ENCODE measurements at places on chromosomes 5 and 9.

- no peak for DNase-seq
Measured at GRCh38 chr9:106333481-106333880, 529.5 kb upstream of the ZNF462 start.

GRCh38 chr5:52909192-52909591 lies 80.0 kb upstream of the ITGA2 start:
- no peak for DNase-seq

DNA sequence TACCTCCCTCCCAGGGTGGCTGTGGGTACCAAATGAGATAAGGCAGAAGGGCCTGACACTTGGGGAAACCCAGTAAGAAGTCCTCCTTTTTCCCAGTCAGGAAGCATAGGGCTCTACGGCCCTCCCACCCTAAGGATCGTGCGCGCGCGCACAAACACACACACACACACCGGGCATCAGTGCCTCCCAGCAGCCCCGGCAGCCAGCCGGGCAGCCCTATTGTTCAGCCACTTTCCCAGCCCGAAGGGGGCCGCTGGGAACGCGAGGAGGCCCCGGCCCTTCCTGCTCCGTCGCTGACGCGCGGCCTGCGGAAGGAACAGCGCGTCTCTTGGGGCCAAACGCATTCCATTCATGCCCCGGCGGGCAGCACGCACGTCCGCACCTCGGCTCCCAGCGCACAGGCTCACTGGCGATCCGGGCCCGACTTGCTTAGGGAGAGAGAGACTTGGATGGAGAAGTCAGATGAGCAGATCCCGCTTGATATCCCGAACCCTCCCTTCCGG lies 22.6 kb downstream of the DUSP1 start:
- DNase-seq: no peak

- no peak for DNase-seq
Measured at GRCh38 chr9:3479514-3480352, 46.1 kb downstream of the RFX3 start.

GRCh38 chr5:14428302-14429081 lies 153.1 kb upstream of the OTULINL start:
- DNase-seq: no peak

DNA sequence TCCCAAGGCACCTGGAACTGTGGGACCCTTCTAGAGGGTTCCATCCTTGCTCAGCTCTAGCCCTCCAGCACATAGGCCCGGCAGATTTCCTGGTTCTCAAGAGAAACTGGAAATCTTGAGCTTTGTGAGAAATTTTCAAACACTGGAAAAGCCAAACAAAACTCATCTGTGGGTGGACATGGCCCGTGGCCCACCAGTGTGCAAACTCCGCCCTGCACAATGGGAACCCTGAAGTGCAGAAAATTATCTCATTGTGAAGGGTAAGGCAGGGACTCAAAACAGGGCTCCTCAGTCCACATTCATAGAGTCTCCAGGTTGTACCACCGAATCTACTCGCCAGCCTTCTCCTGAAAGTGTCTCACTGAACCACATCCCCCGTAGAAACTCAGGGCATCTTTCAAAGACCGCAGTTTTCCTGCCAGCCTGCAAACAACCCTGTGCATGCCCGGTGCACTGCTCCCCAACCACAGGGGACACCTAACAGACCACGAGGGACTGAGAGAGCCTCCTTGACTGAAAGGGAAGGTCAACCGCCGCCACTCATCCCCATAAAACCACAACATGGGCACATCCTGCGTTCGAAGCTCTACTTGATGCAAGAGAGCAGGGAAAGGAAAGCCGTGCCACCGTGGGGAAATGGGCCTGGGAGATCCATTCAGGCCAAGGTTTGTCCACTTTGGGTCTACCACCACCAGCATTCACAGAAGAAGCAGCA lies 18.1 kb downstream of the ADAMTS2 start:
- no peak for DNase-seq

DNA sequence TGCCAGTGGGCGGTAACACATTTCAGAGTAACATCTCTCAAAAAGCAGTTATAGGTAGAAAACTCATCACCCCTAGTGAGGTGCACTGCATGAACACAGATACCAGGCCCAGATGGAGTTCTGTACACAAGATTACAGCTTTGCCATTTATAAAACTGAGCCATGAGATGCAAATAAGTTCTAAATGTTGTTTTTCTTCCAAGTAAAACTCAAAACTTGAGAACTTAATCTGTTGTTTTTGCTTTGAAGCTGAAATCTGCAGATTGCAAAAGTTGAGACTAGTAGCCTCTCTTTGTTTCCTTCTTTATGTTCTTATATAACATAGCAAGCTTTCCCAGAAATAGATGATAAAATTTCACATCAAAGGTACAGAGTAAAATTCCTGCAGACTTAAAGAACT lies 434.1 kb downstream of the PLK2 start:
- DNase-seq: no peak

- no peak for DNase-seq
Measured at GRCh38 chr5:142491270-142491669, 166.4 kb upstream of the SPRY4 start.

GRCh38 chr9:76399856-76400255 lies 5.6 kb upstream of the RFK start:
- no peak for DNase-seq

- no peak for DNase-seq
Measured at GRCh38 chr9:75451045-75451444, 362.7 kb downstream of the OSTF1 start.

DNA sequence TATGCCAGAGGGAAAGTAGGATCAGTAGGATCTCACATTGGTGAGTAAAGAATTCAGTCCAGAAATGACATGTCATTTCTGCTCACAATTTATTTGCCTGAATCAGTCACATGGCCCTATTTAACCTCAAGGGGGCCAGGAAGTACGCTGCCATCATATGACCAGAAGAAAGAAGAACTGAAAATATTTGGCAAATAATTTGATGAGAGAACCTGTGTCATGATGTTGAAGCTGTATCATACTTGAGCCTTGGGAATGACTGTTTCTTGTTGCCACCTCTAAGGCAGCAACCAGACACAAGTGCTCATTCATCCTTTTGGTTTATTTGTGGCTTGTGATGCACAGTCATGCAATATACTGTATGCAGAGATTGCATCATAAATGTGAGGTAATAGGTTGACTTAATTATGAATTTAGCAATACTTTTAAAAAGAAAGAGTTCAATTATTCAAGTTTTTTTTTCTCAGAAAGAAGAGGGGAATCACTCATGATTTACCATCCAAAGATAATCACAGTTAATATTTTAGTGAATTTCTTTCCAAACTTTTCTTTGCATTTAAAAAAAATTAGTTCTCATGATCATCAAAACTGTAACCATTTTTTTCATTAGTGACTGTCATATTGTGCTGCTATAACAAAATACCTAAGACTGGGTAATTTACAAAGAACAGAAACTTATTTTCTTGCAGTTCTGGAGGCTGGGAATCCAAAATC lies 8.2 kb upstream of the ZFYVE16 start:
- DNase-seq: no peak

- DNase-seq: no peak
Measured at GRCh38 chr9:137030006-137030405, 1.9 kb downstream of the FUT7 start.

GRCh38 chr5:158074992-158075769 lies 216.2 kb upstream of the CLINT1 start:
- peak; percentile 1 for DNase-seq

DNA sequence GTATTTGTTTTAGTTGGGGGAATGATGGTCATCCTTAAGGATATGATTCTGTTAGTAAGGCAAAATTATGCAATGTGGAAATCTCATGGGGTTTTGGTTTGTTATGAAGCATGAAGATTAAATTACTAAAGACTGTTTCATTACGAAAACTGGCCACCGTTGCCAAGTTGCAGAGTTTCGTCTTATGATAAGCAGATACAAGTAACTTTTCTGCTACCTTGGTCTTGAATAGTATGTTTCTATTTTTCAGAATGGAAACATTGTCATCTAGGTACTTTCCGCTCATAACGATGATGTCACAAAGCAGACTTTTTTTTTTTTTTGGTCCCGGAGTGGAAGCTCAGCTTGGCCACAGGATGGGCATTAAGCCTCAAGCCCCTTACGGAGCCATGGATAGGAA lies 4.2 kb downstream of the CCNI2 start:
- DNase-seq: no peak

DNA sequence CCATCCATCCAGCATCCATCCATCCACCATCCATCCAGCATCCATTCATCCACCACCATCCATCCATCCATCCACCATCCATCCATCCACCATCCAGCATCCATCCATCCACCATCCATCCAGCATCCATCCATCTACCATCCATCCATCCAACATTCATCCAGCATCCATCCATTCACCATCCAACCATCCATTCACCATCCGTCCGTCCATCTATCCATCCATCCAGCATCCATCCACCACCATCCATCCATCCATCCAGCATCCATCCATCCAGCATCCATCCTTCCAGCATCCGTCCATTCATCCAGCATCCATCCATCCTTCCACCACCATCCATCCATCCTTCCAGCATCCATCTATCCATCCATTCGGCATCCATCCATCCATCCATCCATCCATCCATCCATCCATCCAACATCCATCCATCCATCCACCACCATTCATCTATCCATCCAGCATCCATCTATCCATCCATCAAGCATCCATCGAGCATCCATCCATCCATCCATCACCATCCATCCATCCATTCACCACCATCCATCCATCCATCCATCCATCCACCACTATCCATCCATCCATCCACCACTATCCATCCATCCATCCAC lies 32.4 kb upstream of the WDR5 start:
- no peak for DNase-seq

GRCh38 chr9:90176901-90177300 lies 465.7 kb downstream of the DIRAS2 start:
- no peak for DNase-seq

DNA sequence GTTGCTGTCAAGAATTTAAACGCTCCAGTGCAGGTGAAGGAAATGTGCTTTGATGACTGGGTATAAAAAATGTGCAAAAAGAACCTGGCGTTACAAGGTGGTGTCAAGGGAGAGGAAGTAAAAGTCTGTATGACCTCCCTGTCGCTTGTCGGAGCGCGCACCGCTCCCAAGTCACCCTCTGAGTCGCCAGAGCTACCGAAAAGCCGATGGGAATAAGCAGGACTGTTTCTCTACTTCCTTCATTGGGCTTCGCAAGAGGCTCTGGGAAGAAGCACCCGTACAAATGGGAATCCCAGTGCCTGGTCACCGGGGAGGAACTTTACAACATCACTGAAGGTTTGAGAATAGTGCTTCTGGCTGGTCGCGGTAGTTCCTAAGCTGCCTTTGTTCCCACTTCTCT lies 1.3 kb upstream of the DMRT2 start:
- no peak for DNase-seq

GRCh38 chr9:95419444-95419843 lies 97.3 kb downstream of the PTCH1 start:
- no peak for DNase-seq

GRCh38 chr5:135034963-135035677 lies 1.1 kb upstream of the PITX1 start:
- no peak for DNase-seq

GRCh38 chr5:66757834-66758371 lies 161.7 kb downstream of the MAST4 start:
- DNase-seq: no peak

- no peak for DNase-seq
Measured at GRCh38 chr5:58021466-58021865, 438.4 kb downstream of the PLK2 start.

DNA sequence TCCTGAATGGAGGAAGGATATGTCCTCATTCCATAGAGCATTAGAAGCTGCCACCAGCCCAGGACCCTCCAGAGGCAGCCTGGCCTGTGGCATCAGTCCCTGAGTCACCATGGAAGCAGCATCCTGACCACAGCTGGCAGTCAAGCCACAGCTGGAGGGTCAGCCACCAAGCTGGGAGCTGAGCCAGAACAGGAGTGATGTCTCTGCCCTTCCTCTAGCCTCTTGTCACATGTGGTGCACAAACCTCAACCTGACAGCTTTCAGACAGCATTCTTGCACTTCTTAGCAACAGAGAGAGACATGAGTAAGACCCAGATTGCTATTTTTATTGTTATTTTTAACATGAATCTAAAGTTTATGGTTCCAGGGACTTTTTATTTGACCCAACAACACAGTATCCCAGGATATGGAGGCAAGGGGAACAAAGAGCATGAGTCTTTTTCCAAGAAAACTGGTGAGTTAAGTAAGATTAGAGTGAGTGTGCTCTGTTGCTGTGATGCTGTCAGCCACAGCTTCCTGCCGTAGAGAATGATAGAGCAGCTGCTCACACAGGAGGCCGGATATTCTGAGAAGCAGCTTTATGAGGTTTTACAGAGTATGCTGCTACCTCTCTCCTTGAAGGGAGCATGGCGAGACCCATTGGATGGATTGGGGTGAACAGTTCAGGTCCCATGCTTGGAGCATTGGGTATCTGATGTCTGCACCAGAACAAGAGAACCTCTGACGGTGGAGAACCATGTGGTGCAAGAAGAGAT lies 13.0 kb upstream of the CYFIP2 start:
- no peak for DNase-seq

GRCh38 chr5:91443761-91444467 lies 60.8 kb upstream of the ARRDC3 start:
- DNase-seq: no peak

- no peak for DNase-seq
Measured at GRCh38 chr5:65778126-65778525, 56.1 kb downstream of the NLN start.

DNA sequence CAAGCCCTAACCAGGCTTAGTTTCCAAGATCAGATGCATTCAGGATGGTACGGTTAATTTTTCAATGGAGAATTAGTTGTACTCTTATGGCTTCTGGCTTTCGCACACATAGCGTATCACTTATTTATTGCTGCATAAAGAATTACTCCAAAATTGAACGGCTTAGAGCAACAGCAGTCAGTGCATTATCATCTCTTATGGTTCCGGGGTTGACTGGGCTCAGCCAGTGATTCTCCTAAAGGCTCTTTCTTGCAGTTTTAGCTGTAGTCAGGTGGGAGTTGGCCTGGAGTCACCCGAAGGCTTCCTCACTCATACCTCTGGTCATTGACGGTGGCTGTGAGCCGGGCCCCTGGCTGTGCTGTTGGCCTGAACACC lies 595 bp upstream of the GRHPR start:
- DNase-seq: no peak

GRCh38 chr5:62093976-62094375 lies 212.0 kb upstream of the KIF2A start:
- DNase-seq: no peak

- no peak for DNase-seq
Measured at GRCh38 chr5:150068472-150068871, 17.9 kb downstream of the CSF1R start.

Measured in stimulated activated CD8-positive, alpha-beta memory T cell treated with anti-CD3 and anti-CD28 coated beads, Interleukin-15, amount 100 ng/mL, for 24 hours (primary cell).